CD4-positive, alpha-beta memory T cell (primary cell): ENCODE measurements at places on chromosomes 6 and 20. TPM values are rescaled to one million over a fixed set of nuclear protein-coding genes. Genes with fewer than 3 reads are reported as not detected.
A peak's percentile ranks its signal among the peaks of the same experiment; 100 is the strongest.

DNA sequence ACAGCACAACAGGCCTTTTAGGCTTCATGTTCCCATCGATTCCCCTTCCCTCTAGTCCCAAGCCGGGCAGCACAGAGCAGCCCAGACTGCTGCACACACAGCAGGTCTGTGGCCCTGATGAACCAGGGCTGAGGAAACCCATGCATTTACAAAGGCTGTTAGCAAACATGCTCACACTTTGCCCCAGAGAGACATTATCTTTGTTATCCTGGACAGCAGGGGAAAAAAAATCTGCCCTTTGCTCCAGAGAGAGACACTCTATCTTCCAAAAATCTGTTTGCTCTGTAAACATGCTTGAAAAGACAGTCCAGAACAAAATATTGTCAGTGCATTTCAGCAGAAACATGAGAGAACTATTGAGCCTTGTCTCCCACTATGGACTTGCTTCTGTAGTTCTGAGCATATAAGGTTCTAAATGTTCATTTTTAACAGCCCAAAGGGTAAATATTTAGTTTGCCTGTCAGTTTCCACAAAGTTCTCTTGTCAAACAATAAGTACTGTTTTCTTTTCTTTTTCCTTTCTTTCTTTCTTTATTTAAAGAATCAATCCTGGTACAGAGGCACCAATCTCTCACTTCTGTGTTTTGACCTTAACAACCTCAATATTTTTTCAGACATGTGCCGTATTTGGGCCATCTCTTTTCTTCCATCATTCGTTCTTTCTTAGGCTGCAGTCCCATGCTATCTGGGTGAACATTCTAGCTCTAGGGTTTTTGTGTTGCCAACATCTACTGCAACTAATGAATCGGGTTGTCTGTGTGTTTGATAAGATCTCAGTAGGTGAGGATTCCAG is 468.0 kb downstream of the EPM2A start:
- H3K27me3 ChIP-seq: no peaks in the 10 kb centered on the region
- H3K4me3 ChIP-seq: no peak overlapping the region
- no peak overlapping the region for H3K27ac ChIP-seq
- no peaks in the 10 kb centered on the region for H3K36me3 ChIP-seq
- no peaks in the 10 kb centered on the region for H3K4me1 ChIP-seq

DNA sequence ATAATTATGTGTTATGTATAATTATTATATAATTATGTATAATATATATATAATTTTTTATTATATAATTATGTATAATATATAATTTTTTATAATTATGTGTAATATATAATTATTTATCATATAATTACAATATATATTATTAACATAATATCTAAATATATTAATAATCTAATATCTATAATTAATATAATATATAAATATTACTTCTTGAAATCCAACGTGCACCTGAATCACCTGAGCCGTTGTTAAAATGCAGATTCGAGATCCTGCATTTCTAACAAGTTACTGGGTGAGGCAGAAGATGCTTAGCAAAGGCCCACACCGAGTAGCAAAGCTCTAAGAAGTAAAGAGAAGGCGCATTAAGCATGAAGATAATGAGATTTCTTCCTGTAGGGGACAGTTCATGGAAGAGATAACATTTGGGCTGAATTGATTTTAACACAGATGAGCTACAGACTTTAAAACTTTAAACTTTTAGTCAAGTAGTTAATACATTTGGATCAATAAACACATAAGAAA is 406.4 kb upstream of the PLCB4 start:
- H3K27ac ChIP-seq: no peak overlapping the region
- DNase-seq: no peak
- no peaks in the 10 kb centered on the region for H3K36me3 ChIP-seq
- H3K27me3 ChIP-seq: no peaks in the 10 kb centered on the region

- peaks cover 4% of the 10 kb centered on the region for H3K36me3 ChIP-seq
- peaks cover 14% of the 10 kb centered on the region for H3K4me1 ChIP-seq
- no peak overlapping the region for H3K27ac ChIP-seq
- DNase-seq: no peak
Observed at GRCh38 chr6:151445482-151445881, 6.4 kb downstream of the RMND1 start.

Gene ID1
- polyA plus RNA-seq: 1.4 TPM

GRCh38 chr20:31845300-31845863 is at the start of gene FOXS1:
TSS of gene FOXS1 (minus strand) at chr20:31845604. CDS start at chr20:31845542, 62 bp downstream.
- no peaks in the 10 kb centered on the region for H3K4me1 ChIP-seq
- H3K36me3 ChIP-seq: no peaks in the 10 kb centered on the region
- no peak for DNase-seq
- no peak within 1 kb of the TSS for H3K4me3 ChIP-seq

Gene CLPSL2
- polyA plus RNA-seq: not detected

Gene C20orf202
- 0.18 TPM for polyA plus RNA-seq

DNA sequence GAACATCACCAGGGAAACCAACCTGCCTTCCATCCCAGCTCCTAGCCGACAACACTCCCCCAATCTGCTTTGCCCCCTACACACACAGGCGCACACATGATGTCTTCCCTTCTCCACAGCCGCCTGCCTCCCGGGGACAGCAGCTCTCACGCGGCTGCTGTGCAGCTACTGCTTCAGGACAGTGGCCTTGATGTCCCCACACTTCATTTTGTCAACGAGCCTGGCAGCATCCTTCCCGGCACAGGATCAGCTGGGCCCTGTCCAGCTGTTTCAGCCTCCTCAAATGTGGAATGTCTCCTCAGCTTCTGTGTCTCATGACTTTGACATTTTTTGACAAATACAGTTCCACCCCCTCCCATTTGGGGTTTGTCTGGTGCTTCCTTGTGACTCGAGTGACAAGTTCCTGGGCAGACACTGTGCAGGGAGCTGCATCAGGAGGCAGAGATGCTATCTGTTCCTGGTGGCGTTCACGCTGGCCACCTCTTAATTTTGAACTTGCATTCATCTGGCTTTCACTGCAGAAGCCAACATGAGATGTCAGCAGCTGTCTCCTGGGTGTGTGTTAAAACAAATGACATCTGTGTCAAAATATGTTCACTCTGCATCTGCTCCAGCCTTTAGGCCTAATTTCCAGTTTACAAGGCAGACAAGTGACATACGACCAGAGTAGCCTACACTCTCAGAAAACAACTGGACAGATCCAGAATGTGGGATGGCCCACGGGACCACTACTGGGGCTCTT is 57.2 kb downstream of the GINS1 start:
- no peak for DNase-seq
- no peak overlapping the region for H3K4me3 ChIP-seq
- H3K27me3 ChIP-seq: no peaks in the 10 kb centered on the region

GRCh38 chr6:3227363-3228045 is at the start of gene TUBB2B:
TSS of gene TUBB2B (minus strand) at chr6:3227653. CDS start at chr6:3227543, 110 bp downstream.
- H3K36me3 ChIP-seq: no peaks in the 10 kb centered on the region
- H3K4me1 ChIP-seq: peaks cover 57% of the 10 kb centered on the region
- DNase-seq: no peak
- H3K27me3 ChIP-seq: peaks cover 47% of the 10 kb centered on the region
- peak within 1 kb of the TSS; percentile 22 for H3K4me3 ChIP-seq

- DNase-seq: no peak
- peaks cover 33% of the 10 kb centered on the region for H3K4me1 ChIP-seq
- no peak overlapping the region for H3K4me3 ChIP-seq
- H3K27me3 ChIP-seq: no peaks in the 10 kb centered on the region
Observed at GRCh38 chr6:13357551-13358075, 29.3 kb upstream of the TBC1D7 start.

DNA sequence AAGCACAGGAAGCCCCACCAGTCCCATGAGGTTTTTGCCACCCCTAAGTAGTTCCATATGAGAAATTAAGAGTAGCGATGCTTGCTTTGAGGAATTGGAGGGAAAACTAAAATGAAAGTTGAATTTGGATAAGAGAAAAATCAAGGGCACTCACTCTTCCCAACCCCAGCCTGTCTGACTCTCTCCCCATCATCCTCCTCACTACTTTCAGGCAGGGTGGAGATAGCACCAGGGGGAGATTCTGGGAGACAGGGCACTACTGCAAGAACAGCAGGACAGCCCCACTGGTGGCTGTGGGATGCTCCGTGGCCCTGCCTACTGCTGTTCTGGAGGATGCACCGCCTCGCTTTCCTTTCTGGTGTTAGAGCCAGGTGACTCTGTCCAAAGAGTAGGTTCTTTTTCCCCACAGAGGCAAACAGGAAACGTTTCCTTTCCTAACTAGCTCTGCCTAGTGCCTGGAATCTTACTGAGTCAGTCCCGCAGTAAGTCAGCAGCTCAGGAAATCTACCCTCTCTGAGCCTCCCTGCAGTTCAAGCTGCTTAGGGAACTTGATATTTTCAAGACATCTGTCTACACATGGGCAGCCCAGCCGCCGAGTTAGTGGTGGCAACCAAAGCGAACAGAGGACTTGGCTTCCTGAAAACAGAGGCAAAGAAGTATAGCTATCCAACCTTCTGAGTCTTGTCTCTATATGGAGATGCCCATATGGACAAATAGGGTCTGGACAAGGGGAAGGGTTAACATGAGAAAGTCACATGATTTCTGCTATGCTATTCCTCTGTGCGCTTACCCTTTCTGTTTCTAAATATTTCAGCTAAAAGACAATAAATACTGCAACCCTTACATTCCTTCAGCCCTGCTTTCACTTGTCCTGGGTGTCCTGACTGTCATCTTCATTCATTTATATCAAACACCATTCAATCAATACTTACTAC is 11.4 kb downstream of the HLA-E start:
- H3K27ac ChIP-seq: no peak overlapping the region
- H3K4me1 ChIP-seq: peaks cover 34% of the 10 kb centered on the region
- DNase-seq: no peak
- H3K27me3 ChIP-seq: no peaks in the 10 kb centered on the region

Gene CD93
- 0.55 TPM for polyA plus RNA-seq

Gene SLC22A1
- not detected for polyA plus RNA-seq

DNA sequence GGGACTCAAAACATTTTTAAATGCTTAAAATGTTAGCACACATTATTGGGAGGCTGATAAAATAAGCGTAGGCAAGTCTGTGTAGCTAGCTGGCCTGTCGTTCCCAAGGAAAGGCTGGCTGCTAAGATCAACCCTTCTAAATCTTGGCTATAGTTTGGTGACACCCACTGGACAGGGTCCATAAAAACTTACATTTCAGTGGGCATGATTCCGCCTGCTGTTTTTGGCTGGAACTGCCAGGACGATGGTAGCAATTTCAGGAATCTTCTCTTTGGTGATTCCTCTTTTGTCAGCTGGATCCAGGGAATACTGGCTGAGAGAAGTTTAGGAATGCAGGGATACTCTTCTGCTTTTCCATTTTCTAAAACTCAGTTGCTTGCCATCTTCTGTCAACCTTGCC is 162.2 kb downstream of the NKAIN2 start:
- H3K36me3 ChIP-seq: no peaks in the 10 kb centered on the region
- H3K27me3 ChIP-seq: no peaks in the 10 kb centered on the region
- H3K27ac ChIP-seq: no peak overlapping the region
- DNase-seq: no peak

Gene PTGIS
- not detected for polyA plus RNA-seq

GRCh38 chr20:57474816-57475215 is 50.1 kb downstream of the CTCFL start:
- H3K27ac ChIP-seq: no peak overlapping the region
- H3K4me3 ChIP-seq: no peak overlapping the region
- H3K27me3 ChIP-seq: no peaks in the 10 kb centered on the region
- no peak for DNase-seq
- peaks cover 16% of the 10 kb centered on the region for H3K4me1 ChIP-seq

Gene SLC13A3
- polyA plus RNA-seq: not detected

DNA sequence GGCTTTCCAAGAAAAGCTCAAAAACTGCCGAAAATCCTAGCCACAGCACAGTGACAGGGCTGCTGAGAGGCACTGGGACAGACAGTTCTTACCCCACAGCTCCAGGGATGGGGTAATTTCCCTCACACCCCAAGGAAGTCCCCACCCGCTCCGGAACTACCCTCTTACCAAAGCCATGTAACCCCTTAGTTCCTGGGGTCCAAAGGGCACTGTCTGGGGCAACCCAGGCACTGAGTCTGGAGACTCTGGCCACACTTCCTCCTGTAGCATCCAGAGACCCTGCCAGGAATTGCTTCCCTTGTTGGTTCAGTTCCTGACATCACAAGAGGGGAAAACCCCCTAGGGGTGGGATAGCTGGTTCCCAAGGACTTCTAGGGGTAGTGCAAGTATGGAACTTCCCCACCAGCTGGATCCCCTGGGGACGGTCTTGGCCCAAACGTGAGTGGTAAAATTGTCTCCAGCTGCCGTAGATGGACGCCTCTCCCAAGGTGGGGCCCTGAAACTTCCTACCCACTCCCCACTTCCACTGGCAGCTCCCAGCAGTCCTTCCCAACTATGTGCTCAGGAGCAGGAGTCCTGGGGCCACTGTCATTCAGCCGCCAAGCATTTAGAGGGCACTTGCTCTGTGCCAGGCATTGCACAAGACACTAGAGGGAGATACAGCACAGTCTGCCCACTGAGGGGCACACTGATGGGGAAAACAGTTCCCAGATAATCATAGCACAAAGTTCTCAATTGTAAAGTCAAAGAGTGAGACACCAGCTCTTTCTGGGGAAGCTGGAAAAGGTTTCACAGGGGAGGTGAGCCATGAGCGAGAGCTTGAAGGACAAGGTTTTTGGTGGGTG is 17.2 kb upstream of the HCK start:
- no peaks in the 10 kb centered on the region for H3K4me1 ChIP-seq
- peaks cover 9% of the 10 kb centered on the region for H3K27me3 ChIP-seq
- H3K4me3 ChIP-seq: no peak overlapping the region
- DNase-seq: no peak

DNA sequence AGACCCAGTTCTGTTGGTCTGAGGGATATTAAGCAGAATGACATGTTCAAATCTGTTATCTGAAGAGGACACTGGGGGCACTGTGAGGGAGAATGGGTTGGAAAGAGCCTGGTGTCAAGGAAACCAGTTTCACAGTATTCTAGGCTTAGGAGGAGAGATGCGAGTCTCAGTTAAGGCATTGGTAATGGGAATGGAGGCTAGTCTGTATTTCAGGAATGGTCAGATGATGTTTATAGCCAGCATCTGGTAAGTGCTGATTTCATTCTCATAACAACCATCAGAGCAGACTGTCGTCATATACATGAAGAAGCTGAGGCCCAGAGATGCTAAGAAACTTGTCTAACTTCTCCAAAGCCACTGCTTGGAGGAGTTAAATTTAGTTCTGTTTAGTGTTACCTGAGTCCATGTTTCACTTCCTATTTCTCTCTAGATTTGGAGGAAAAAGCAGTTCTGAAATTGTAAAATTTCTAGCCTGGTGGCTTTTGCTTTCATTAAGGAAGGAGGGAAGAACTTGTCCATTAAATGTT is 242.0 kb downstream of the ARID1B start:
- H3K27ac ChIP-seq: peak overlapping the region; percentile 26
- no peaks in the 10 kb centered on the region for H3K27me3 ChIP-seq
- H3K4me3 ChIP-seq: no peak overlapping the region
- DNase-seq: peak; percentile 10

GRCh38 chr6:68695838-68696237 is 60.8 kb downstream of the ADGRB3 start:
- no peaks in the 10 kb centered on the region for H3K36me3 ChIP-seq
- H3K27me3 ChIP-seq: no peaks in the 10 kb centered on the region
- DNase-seq: no peak

Gene AFG1L
- 1.5 TPM for polyA plus RNA-seq

- no peak for DNase-seq
- H3K4me3 ChIP-seq: no peak overlapping the region
- no peaks in the 10 kb centered on the region for H3K27me3 ChIP-seq
- H3K27ac ChIP-seq: peak overlapping the region; percentile 20
- peaks cover 98% of the 10 kb centered on the region for H3K4me1 ChIP-seq
Observed at GRCh38 chr6:158796353-158796752, 22.8 kb downstream of the EZR start.

Gene SAMHD1
- polyA plus RNA-seq: 332 TPM

Gene ALDH8A1
- not detected for polyA plus RNA-seq

Gene TCP11
- polyA plus RNA-seq: not detected

Gene AVP
- polyA plus RNA-seq: not detected

GRCh38 chr20:57831326-57831992 is 121.6 kb upstream of the PMEPA1 start:
- no peaks in the 10 kb centered on the region for H3K27me3 ChIP-seq
- no peak overlapping the region for H3K27ac ChIP-seq
- no peak for DNase-seq
- no peaks in the 10 kb centered on the region for H3K36me3 ChIP-seq
